ENCODE measurements at places on chromosomes 2 and 18.

DNA sequence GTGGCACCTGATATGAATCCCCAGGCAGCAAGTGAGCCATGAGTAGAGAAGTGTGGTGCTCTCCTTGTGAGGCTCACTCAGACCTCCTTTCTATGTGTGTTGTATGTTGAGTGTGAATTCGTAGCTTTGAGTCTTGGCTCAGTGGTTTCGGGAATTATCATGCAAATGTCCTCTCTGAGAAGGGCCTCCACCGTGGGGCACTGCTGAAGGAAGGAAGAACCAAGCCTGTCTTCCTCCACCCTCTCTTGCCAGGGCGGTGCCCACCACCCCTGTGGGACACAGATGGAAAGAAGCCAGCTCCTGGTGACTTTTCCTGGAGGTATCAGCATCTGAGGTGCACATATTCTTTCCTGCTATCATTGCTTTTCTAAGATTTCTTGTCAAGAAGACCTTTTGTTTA, 156.1 kb downstream of the MYT1L start:
- no peak for DNase-seq

DNA sequence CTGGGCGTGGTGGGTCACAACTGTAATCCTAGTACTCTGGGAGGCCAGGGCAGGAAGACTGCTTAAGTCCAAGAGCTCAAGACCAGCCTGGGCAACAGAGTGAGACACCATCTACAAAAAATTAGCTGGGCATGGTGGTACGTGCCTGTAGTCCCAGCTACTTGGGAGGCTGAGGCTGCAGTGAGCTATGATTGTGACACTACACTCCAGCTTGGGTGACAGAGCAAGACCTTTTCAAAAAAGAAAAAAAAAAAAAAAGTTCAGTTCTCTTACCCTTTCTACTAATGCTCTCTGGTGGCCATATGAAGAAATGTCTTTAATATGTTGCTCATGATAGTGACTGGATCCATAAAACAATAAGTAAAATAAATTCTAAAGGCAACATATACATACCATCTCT, 14.9 kb downstream of the TYW5 start:
- no peak for DNase-seq

DNA sequence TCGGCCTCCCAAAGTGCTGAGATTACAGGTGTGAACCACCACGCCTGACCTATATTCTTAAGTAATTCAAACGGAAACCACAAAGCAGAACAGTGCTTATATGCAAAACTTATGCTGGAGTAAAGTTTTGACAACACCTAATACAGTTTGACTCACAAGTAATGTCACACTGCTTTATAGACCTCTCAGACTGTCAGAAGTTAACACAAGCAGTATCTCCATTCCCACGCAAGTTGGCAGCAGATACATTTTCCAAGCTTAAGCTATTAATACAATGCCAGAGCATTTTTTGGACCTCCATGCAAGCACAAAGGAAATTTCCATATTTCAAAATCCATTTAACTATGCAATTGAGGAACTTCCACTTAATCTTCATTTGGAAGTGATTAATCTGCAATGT, 21.0 kb upstream of the SANBR start:
- DNase-seq, result peak; percentile 29

GRCh38 chr18:70296781-70297180, 7.9 kb downstream of the SOCS6 start:
- no peak for DNase-seq

GRCh38 chr2:144504218-144504641, 15.7 kb downstream of the ZEB2 start:
- no peak for DNase-seq

- peak; percentile 77 for DNase-seq
Observed at GRCh38 chr2:195891081-195891480, 177.6 kb downstream of the DNAH7 start.

GRCh38 chr2:126317790-126318431, 338.0 kb upstream of the GYPC start:
- no peak for DNase-seq

- DNase-seq, result no peak
Observed at GRCh38 chr2:71073475-71073874, 5.0 kb downstream of the NAGK start.

- DNase-seq, result no peak
Observed at GRCh38 chr2:18356676-18357075, 203.8 kb downstream of the RDH14 start.

GRCh38 chr18:79241755-79242154, 154.0 kb upstream of the NFATC1 start:
- no peak for DNase-seq

- DNase-seq, result no peak
Observed at GRCh38 chr2:216665717-216666116, 29.6 kb downstream of the IGFBP5 start.

GRCh38 chr18:10950876-10951630, 198.3 kb downstream of the PIEZO2 start:
- no peak for DNase-seq

- peak; percentile 28 for DNase-seq
Observed at GRCh38 chr18:59123588-59124369, 15.9 kb upstream of the SEC11C start.

GRCh38 chr18:76874642-76875389, 52.5 kb downstream of the ZNF236 start:
- no peak for DNase-seq

DNA sequence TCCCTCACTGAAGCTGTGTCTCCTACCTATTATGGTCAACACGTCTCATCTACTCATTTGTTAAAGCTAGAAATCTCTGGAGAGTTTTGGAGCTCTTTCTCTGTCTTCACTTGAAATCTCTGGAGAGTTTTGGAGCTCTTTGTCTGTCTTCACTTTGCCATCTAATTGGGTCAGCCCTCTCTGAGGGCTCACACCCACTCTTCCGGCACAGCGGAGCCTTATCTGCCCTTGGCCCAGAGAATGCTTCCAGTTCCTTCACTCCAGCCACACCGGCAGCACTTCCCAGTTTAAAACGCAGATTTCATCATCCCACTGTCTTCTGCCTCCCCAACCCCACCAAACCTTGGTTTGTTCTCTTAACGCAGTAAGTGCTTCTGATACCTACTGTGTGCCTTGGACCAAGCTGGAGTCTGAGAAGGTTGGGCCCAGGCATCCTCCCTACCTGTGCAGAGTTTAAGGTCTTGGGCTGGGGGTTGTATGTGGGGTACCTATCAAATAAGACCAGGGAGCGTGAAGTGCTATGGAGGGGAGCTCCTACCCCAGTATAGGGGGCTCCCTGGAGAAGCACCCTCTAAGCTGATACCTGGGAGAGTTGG, 5.0 kb downstream of the HPCAL1 start:
- DNase-seq, result no peak

DNA sequence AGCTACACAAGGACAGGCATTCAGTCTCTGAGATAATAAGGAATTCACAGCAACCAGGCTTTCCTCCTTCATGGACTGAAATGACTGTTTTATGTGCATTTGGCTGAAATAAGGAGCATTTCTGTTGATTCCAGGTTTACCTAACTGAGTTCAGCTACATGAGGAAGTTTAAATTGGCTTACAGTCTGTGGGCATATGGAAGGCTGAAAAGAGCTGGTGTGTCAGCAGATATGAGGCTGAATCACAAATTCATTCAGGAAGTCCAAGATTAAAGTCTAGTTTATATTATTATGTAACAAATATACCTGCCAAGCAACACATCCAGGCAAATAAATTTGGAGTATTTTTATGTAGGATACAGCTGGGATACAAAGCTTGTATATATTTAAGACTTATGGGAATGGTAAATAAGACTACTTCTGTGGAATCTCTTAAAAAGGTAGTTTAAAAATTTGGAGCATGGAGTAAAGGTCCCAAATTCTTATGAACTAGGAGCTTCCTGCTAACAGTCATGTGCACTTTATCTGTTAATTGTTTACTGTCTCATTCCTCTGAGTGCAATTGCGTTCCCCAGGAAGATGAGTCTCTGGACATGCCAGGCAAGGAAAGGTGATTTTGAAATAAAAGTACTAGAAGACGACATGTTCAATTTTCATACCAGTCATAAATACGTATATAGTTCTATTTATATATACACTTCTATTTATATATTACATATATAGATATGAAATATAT, 53.0 kb downstream of the ZC3H8 start:
- no peak for DNase-seq

- DNase-seq, result no peak
Observed at GRCh38 chr2:116716444-116716843, 1098.0 kb upstream of the DDX18 start.

- no peak for DNase-seq
Observed at GRCh38 chr2:16461672-16462071, 204.0 kb downstream of the CYRIA start.

DNA sequence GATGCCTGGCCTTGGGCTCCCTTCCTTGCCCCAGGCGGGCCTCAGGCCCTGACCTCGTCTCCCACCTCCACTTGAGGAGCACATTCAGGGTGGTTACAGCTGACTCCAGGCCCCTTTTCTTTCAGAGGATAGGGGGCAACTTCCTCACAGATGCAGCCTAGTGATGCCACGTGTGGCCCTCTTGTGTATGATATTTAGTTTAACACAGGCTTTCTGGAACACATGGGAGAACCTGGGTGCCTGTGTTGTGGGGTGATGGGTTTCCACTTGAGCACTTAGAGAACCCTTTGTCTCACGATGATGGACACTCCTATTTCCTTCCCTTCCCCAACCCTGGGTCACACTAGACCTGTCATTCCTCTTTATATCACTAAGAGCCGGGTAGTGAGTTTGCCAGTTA, 6.8 kb upstream of the KCNS3 start:
- DNase-seq, result no peak

GRCh38 chr18:10403708-10404107, 50.7 kb upstream of the APCDD1 start:
- DNase-seq, result peak; percentile 23

DNA sequence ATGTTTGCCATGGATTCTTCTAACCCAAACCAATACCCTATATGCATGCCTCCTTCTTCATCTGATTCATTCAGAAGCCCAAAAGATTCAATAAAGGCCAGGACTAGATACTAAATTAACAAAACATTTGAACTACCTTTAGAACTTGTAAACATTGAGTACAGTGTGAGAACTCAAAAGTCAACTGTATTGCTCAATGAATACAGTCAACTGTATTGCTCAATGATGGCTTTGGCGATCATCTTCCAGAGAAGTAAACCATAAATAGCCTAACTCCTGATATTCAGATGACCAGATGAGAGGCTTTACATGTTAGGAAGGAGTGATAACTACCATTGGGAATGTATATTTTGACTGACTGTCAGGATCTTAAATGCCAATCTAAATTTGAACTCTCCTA, 206.5 kb upstream of the ITGA4 start:
- no peak for DNase-seq

DNA sequence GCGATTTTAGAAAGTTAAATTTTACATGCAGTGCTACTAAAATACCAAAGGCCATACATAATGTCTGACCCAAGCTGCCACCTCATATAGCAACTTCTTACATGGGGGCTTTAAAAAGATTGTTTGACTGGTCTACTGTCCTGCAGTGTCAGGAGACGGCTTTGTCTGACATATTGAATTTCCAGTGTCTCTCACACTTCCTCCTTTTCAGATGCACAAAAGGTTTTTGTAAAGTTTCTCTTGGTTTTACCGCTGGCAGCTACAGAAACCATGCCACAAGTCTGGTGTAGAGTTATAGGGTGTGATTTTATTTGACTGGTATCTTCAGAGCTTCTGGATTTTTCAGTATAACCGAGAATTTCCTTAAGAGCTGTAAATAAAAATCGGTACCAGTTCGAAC, 1.1 kb upstream of the ASAP2 start:
- DNase-seq, result no peak

DNA sequence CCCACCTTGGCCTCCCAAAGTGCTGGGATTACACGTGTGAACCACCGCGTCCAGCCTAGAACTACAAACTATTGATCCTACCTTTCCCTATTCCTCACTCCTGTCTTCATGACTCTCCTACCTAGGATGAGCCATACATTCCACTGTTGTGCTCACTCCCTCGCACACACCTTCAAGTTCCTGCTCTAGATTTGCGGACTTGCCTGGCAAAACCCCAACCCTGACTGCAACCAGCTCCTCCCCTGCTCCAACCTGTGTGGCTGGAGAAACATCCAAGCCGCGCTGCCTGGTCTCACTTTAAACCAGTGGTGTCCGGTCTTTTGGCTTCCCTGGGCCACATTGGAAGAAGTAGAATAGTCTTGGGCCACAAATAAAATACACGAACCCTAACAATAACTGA, 5.0 kb upstream of the DNPEP start:
- DNase-seq, result no peak

DNA sequence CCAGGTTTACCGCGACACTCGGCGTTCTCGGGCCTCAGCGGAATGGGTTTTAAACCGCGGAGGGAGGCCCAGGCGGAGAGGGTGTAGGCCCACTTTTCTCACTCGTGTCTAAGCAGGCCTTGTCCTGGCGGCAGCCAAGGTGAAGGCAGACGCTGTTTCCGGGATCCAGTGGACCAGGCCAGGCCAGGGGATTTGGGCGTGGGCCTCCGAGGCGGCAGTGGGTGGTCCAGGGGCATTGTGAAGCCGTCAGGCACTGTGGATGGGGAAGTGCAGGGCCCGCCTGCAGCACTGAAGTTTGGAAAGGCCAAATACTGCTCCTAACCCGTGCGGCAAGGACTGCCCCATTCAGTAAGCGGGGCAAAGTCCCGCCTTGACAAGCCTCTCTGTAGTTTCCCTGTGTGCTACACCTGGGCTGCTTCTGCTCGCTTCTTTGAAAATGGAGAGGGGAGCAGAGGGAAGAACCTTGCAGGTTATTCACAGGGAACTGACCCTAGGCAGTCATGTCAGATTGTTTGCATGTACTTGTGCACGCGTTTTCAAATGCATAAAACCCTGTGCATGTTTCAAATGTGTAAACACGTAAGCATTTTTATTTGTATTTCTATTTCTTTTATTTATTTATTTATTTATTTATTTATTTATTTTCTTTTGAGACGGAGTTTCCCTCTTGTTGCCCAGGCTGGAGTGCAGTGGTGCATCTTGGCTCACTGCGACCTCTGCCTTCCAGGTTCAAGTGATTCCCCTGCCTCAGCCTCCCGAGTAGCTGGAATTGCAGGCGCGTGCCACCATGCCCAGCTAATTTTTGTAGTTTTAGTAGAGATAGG, 7.5 kb upstream of the DLX2 start:
- no peak for DNase-seq

DNA sequence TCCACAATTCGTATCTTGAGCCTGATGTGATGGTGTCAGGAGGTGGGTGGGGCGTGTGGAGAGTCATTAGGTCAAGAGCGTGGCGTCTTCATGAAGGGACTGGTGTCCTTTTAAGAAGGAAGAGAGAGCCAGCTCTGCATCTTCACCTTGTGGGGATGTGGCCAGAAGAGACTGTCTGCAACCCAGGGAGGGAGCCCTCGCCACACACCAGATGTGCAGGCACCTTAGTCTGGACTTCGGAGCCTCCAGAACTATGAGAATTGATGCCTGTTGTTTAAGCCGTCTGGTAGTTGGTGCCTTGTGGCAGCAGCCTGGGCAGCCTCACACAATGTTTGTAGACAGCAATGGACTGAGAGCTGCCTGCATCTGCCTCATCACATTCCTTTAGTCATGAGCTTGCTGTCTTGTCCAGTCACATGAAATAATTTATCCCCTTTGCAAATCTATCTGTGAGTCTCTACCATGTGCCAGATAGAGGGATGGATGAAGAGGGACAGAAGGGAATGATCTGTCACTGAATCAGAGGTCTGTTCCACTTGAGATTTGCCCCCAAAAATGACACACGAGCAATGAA, 61.0 kb downstream of the MYT1L start:
- DNase-seq, result no peak

All from putamen (tissue), 1 donor.